ENCODE measurements at places on chromosomes 4 and X. TPM values are rescaled to one million over a fixed set of nuclear protein-coding genes. Genes with fewer than 3 reads are reported as not detected.

- peak; percentile 6 for DNase-seq
Measured at GRCh38 chr4:21512353-21512752, 436.2 kb downstream of the KCNIP4 start.

The MEPE gene
- total RNA-seq, result 0.16 TPM

- no peak for DNase-seq
Measured at GRCh38 chrX:20147561-20147960, 5.9 kb upstream of the EIF1AX start.

GRCh38 chr4:137623013-137623412, 90.7 kb upstream of the PCDH18 start:
- DNase-seq, result no peak

The HHIP gene
- 0.31 TPM for total RNA-seq

GRCh38 chr4:8820178-8821102, 51.2 kb downstream of the HMX1 start:
- no peak for DNase-seq

- DNase-seq, result no peak
Measured at GRCh38 chrX:2894885-2895292, 34.2 kb downstream of the ARSD start.

DNA sequence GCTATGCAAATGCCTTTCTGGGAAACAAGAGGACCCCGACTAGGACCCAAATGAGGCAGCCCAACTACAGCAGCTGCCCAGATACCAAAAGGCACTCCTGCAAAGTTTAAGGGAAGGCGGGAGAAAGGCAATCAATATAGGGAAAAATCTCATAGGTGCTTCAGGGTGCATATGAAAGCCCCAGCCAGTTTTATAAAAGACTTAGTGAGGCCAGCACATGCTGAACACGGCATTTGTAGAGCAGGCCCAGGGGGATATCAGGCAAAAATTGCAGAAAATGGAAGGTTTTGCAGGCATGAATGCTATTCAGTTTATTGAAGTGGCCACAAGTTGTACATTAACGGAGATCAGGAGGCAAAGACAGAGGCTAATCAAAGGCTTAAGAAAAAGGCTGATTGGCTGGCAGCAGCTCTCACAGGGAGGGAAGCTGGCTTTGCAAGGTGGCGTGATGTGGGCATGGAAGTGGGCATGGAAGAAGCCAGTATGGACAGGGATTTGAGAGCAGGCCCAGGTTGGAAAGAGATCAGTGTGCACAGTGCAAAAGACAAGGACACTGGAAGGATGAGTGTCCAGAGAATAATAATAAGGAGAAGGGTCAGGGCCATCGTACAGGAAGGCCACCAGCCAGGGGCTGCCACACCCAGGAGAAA, 37.7 kb upstream of the UGT2B7 start:
- DNase-seq, result no peak

DNA sequence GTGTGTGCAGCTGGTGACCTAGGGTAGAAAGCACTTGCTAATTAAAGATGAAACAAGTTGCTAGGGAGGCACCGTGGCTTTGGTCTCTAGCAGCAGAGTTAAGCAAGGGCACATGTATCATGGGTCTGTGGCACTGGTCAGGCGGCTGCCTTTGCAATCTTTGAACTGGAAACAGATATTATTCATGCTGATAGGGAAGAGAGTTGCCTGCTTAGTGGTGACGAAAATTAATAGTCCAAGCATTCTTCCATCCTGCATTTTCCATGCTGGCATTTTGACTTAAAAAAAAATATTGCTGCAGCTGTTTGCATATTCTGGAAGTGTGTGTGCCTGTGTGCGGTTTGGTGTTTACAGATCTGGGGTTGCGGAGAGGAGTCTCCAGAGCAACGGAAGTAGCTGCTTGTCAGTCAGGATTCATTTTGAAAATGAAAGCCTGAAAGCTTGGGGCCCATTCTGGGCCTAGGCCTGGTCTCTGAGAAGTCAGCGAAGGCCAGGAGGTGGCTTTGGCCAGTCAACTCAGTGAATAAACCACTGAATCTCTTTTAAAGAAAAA, 2.3 kb upstream of the SOWAHD start:
- DNase-seq, result no peak

DNA sequence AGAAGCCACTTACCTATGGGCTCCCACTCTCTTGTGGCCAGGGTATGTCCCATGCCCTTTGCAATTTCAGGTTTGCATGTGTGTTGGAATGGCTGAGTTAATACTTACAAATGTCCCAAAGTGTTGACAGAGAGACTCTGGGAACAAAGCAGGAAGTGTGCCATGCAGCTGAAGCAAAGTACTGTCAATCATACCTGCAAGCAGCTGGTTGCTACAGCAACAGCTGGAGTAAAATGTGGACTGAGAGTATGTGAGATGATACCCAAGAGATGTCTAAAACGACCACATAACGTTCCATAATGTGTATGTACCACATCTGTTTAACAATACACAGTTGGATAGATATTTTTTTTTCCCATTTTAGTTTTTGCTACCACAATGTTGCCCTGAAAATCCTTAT, 82.8 kb upstream of the CAMK2D start:
- DNase-seq, result no peak

GRCh38 chr4:140098455-140099160, 55.4 kb downstream of the MAML3 start:
- DNase-seq, result no peak
